ENCODE measurements at places on chromosomes 2 and 18.

GRCh38 chr2:241133436-241133820 lies 15.8 kb downstream of the PASK start:
- DNase-seq = no peak

DNA sequence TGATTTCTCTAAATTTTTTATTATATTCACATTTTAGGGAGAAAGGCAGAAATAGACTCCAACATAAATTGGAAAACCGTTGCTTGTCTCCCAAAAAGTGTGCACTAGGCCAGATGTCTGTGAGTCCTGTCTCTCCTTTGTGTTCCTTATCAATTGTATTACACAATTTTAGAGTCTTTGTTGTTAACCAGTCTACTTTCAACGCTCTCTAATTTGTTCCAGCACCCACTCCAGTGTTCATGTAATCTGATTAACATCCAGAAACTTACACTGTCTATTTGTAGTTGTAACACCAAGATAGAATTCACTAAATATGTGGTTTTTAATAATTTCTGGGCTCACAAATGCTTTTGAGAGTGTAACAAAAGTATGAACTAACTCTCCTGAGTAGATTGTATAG lies 195.6 kb downstream of the FSIP2 start:
- DNase-seq = no peak

DNA sequence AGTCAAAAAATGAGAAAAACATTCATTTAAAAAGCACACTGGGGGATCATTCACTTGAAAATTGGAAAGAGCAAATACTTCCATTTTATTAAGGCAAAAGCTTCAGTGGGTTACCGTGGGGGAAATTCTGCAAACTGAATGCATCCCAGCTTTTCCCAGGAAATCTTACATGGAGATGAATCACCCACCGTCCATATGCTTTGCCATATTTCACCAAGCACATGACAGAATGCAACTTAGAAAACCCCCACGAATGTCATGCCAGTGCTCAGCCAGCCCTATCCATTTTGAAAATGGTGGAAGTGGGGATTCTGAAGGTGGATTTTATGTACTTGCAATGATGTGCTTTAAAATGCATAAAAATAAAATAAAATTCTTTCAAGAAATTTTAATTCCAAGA lies 485.5 kb upstream of the ID2 start:
- DNase-seq = no peak

GRCh38 chr2:189402932-189403331 lies 38.3 kb upstream of the WDR75 start:
- DNase-seq = no peak

GRCh38 chr2:182941919-182942318 lies 75.5 kb upstream of the FRZB start:
- no peak for DNase-seq

DNA sequence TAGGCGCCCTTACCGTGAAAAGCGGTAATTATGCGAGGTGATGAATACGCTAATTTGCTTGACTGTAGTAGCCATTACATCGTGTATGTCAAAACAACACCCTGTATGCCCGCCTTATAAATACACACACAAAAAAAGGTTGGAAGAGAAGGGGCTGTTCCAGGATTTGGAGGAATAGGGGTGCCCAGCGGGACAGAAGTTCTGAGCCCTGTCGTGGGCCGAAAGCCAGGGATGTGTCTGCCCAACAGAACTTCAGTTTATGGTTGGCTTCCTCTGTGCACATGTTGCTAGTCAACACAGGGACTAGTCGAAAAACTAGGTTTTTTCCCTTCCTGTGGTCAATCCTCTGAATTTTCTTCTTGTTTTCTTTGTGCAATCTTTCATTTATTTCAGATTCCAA lies 182.5 kb downstream of the ACKR3 start:
- no peak for DNase-seq

DNA sequence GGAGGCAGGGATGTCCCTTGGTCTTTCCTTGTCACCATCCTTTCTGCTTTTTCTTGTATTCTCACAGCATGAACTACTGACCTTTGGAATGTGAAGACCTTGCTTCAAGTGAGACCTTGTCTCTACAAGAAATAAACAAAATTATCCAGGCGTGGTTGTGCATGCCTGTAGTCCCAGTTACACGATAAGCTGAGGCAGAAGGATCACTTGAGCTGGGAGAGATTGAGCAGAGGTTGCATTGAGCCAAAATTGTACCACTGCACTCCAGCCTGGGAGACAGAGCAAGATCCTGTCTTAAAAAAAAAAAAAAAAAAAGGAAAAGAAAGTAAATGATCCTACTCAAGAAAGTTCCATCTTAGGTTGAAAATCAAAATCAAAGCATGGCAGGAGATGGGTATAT lies 173.7 kb downstream of the IRS1 start:
- no peak for DNase-seq

Measured in stimulated activated CD4-positive, alpha-beta T cell treated with anti-CD3 and anti-CD28 coated beads, TNF-alpha, amount 100 ng/mL, for 24 hours (primary cell).